ENCODE measurements at places on chromosomes 3 and 15.

GRCh38 chr3:127706785-127707351 lies 34.1 kb downstream of the ABTB1 start:
- no peak for DNase-seq

DNA sequence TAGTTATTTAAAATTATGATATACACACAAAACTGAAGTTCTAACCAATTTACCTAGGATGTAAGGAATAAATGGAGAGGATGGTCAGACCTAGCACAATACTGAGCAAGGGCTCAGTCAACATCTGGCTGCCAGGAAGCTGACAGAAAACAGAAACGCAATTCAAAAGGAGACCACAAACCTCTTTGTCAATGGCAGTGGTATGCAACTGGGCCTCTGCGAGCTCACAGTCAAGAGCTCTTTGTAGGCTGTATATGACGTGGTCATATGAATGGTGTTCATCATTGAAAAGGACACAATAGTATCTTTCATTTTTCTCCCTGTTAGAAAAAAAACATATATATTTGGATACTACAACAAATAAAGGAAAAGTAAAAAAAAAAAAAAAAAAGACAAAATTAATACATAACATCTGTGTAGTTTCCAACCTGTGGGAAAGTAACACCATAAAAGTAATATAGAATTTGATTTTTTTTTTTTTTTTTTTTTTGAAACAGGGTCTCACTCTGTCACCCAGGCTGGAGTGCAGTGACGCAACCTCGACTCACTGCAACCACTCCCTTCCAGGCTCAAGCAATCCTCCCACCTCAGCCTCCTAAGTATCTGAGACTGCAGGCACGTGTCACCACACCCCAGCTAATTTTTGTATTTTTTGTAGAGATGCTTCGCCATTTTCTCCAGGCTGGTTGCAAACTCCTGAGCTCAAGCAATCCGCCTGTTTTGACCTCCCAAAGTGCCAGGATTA lies 37.9 kb downstream of the UBR1 start:
- DNase-seq, result no peak

GRCh38 chr15:57223887-57224286 lies 152.4 kb upstream of the CGNL1 start:
- DNase-seq, result no peak

GRCh38 chr3:100073714-100074307 lies 40.5 kb downstream of the FILIP1L start:
- peak; percentile 57 for DNase-seq

DNA sequence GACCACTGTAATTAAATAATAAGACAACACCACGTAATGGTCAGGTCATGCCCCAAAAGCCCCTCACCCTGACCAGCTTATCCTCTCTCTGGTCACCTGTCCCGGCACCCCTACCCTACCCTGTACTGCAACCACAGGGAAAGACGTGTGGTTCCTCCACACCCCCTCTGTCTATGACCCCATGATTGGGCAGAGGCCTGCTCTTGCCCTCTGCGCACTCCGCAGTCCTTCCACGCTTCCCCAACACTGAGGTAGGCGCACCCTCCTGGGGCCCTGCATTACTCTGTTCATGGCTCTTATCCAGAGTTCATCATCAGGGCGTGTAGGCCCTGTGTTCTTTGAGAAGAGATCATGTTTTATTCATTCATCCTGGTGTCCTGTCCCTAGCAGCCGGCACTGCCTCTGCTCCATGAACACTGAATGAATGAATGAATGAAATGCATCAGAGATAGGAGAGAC lies 33.8 kb downstream of the MGLL start:
- no peak for DNase-seq

- no peak for DNase-seq
Observed at GRCh38 chr3:132311841-132312240, 5.4 kb upstream of the ACP3 start.
